Fibroblast of villous mesenchyme (primary cell): ENCODE measurements at places on chromosomes 6 and 20.

GRCh38 chr20:25394276-25394675 is 3.6 kb upstream of the ABHD12 start:
- no peak for DNase-seq

DNA sequence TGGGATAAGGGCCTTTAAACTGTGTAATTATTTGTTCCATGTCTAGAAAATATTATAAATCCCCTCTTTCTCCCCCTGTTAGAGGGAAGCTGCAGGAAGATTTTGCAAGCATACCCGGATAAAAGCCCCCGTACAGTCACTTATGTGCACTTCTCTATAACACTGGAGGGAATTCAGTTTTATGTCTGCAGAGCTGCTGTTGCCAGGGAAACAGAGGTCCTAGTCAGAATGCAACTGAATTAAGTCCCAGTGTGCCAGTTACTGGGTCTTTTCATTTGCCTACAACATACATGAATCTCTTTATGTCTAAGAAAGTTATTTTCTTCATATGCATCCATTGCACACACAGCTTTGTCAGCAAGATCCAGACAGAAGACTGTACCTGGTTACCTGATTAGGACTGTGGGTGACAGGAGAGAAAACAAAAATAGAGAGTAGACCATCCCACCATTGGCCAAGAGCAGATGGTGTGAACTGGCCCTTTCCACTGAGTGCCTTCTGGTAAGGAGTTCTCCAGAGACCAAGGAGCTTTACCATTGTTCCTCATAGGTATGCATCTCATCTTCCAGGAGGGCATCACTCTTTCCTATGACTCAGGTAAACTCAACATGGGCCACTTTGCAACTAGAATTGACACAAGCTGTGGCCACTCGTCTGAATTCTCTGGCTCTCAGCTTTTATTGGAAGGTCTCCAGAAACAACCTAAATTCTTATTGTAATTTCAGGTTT is 180.8 kb upstream of the PHACTR1 start:
- no peak for DNase-seq

GRCh38 chr20:18624948-18625347 is 37.1 kb downstream of the DTD1 start:
- no peak for DNase-seq

- DNase-seq = no peak
Measured at GRCh38 chr6:129731428-129731827, 21.5 kb upstream of the ARHGAP18 start.

DNA sequence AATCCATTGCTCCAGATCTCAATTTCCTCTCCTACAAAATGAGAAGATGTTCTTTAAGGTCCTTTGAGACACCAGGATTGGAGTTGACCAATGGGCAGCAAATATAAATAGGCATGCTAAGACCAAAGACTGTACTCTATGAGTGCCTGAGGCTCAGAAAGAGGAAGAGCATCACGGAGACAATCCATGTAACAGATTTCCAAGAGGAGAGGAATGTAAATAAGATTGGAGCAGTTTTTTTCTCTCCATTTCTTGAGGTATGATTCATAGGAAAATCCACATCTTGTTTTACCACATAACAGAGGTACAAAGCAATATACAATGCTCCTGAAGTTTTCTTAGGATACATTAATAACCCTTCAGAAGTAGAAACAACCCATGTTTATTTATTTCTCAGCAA is 109.8 kb downstream of the UBE3D start:
- DNase-seq = peak; percentile 83

DNA sequence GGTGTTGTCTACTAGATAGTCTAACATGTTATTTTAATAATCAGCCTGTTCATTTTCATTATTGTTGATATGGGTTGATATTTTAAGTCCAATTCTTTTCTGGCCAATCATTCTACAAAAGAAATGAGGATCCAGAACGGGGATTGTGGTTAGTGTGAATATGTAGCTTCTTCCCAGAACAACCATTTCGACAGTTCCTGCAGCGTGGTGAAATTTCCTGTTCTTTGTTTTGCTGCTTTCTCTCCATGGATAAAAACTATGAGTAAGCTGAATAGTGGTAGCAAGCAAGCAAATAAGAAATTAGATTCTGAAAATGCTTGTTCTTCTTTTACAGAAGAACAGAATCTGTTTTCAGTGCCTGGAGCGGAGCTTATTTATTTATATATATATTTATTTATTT is 65.5 kb upstream of the F13A1 start:
- no peak for DNase-seq

- DNase-seq = no peak
Measured at GRCh38 chr6:42049116-42049809, 1.1 kb upstream of the TAF8 start.

- DNase-seq = no peak
Measured at GRCh38 chr6:128882560-128882959, 378 bp upstream of the LAMA2 start.

DNA sequence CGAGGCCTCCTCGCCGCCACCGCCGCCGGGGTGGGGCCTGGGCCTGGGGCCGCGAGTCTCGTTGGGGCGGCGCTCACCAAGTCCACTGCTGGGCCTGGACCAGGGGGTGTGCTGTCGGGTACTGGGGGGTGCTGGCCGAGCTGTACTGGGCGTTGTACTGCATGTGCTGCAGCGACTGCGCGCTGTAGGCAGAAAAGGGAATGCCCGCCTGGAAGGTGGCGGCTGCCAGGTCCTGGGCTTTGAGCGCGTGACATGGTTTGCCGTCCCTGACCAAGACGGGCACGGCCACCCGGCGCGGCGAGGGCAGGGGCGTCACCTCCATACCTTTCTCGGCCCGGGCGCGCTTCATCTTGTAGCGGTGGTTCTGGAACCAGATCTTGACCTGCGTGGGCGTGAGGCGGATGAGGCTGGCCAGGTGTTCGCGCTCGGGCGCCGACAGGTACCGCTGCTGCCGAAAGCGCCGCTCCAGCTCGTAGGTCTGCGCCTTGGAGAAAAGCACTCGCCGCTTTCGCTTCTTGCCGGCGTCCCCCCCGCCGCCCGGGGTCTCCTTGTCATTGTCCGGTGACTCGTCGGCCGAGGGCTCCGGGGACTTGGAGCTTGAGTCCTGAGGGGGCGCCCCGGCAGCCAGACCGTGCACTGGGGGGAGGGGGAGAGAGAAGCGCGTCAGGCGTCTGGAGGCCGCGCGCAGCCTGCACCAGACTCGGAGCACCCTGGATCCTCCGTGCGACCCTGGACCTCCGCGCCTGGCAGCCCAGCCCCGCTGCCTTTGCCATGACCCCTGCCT is 1.8 kb downstream of the NKX2-2 start:
- no peak for DNase-seq

GRCh38 chr6:110542311-110543024 is 66.1 kb upstream of the SLC22A16 start:
- no peak for DNase-seq

- DNase-seq = no peak
Measured at GRCh38 chr6:88145298-88145963, 20.7 kb downstream of the CNR1 start.

GRCh38 chr6:74063391-74063790 is 367.4 kb downstream of the CD109 start:
- no peak for DNase-seq

GRCh38 chr20:44943828-44944227 is 16.4 kb downstream of the TOMM34 start:
- no peak for DNase-seq

DNA sequence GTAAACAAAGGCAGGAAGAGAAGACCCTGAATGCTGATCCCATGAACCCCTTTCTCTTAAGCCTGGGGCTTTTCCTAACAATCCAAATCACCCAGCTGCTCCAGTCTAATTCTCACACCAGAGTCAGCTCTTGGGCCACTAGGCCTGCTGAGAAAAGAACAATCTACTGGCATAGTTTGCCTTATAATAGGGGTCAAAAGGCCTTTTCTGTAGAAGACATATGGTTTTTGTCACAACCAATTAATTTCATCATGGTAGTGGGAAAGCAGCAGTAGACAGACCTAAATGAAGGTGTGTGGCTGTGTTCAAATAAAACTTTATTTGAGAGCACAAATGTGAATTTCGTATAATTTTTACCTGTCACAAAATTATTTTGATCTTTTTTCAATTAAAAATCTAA is 994.7 kb upstream of the EPHA7 start:
- no peak for DNase-seq
